ENCODE measurements at places on chromosomes 16 and 17.

DNA sequence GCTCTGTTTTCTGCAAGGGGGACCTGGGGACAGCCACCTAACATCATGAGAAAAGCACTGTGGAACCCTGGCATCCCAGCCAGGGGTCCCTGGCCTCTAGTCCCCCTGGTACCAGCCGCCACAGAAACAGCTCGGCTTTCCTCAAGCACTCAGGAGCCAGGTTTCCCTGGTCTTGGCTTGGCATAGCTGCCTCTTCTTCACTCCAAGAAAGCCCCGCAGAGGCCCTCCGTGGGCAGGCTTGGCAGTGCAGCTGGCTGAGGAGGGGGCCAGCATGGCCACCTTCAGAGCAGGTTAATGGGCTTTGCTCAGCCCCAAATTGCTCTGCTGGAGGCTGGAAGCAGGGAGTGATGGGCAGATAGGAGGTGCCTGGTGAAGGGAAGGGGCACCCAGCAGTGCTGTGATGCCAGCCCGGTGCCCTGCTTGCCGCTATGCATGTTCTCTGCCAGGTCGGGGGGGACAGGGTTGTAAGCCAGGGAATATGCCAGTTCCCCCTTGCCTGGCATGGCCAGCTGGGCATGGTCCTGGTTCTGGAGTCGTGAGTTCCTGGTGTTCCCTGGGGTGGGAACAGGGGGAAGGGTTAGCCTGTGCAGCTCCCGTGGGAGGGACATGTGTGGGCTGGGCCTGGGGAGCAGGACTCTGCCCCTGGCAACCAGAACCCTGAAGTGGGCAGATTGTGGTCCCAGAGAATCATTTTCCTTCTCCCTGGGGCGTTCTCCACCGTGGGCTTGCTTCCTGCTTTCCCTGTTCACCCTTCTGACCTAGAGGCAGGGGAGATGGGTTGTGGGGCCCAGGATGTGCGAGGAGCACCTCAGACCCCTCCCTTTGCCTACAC is 3.2 kb downstream of the ANKRD13B start:
- no peak for DNase-seq

DNA sequence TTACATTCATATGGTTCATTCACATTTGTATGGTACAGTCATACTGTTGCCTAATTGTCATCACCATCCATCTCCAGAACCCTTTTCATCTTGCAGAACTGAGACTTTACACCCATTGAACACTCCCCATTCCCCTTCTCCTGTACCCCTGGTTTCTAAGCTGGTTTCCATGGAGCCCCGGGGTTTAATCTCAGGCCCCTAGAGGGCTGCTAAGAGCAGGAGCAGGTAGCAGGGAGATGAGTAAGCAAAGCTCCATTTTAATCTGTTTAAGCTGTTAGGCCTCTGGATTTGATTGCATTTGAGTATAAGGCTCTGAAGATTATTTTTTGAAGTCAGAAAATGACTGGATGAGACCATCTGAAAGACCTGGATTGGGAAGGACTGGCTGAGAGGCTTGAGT is 68.5 kb upstream of the RPL38 start:
- no peak for DNase-seq

DNA sequence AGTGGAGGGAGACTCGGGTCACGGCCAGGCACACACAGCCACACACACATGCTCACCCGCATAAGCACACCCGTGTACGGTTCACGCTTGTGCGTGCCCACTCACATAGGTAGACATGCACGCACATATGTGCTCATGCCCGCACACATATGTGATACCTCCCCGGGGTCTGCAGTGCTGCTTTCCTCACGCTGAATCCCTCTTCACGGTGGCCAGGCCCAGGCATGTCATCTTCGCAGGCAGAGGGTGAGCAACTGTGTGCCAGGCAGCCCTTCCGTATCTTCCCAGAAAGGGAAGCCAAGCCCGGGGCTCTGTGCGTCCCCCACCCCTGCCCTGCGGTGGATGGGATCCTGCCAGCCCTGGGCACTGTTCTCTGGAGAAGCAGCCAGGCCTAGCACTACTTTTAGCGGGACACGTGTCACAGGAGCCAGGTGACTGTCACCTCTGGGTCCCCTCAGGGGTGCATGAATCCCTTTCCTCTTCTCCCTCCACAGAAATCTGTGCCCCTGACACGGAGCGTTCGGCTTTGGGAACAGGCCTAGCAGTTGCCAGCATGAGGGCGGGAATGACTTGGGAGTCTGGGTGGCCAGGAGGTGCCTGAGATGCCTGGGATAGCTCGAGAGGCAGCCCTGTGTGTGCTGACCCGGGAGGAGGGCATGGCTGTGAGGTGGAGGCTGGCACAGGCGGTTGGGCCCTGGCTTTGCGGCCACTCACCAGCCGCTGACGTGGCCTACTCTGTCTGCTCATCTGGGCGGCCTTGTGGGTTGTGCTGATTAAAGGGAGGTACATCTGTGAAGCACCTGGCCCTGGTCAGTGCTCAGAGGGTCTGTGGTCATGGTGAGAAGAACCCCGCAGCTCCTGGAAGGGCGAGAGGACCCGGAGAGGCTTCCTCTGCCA is 47.5 kb downstream of the BAIAP2 start:
- DNase-seq = no peak

DNA sequence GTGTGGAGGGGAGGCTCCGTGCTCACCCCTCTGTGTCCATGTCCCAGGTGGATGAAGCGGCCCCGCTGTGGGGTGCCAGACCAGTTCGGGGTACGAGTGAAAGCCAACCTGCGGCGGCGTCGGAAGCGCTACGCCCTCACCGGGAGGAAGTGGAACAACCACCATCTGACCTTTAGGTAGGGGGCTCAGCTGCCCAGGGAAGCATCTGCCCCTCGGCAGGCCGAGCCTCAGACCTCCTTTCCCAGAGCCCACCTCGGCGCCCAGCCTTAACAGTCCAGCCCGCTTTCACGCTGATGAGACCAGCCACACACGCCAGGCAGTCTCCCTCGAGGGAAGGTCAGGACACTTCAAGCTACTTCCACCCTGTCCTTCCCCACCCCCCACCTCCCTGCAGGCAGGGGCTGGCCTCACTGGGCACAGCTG is 12.7 kb downstream of the MMP15 start:
- DNase-seq = no peak

- DNase-seq = no peak
Measured at GRCh38 chr17:45307290-45308015, 9.4 kb downstream of the MAP3K14 start.

DNA sequence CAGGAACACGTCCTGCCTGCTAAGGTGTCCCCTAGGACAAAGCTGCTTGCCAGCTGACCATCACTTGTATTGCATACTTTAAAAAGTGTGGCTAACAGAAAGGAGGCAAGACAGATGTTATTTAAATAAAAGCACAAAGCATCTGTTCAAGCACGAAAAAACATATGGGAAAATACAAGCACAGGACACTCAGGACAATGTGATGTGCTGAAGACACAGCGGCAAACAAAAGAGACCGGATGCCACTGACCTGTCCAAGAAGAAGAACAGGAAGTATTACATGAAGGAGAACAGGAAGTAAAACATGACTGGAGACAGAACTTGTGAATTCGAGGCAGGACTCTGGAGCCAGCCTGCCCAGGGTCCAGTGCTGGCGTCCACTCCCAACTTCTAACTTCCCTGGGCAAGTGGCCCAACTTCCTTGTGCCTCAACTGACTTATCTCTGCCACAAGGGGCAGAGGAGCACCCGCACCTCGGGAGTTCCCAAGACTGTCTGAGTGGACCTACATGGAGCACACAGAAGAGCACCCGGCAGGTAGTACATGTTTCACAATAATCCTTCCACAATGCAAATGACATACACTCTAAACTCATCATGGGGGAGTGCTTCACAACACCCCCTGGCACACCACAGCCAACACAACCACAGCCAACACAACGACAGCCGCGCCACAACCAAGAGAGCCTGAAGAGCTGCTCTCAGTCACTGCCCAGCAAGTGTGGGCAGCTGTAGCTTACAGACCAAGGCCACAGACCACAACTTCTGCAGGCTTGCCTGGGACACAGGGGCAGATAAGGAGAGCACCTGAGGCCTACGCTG is 36.6 kb downstream of the ANKRD11 start:
- no peak for DNase-seq

DNA sequence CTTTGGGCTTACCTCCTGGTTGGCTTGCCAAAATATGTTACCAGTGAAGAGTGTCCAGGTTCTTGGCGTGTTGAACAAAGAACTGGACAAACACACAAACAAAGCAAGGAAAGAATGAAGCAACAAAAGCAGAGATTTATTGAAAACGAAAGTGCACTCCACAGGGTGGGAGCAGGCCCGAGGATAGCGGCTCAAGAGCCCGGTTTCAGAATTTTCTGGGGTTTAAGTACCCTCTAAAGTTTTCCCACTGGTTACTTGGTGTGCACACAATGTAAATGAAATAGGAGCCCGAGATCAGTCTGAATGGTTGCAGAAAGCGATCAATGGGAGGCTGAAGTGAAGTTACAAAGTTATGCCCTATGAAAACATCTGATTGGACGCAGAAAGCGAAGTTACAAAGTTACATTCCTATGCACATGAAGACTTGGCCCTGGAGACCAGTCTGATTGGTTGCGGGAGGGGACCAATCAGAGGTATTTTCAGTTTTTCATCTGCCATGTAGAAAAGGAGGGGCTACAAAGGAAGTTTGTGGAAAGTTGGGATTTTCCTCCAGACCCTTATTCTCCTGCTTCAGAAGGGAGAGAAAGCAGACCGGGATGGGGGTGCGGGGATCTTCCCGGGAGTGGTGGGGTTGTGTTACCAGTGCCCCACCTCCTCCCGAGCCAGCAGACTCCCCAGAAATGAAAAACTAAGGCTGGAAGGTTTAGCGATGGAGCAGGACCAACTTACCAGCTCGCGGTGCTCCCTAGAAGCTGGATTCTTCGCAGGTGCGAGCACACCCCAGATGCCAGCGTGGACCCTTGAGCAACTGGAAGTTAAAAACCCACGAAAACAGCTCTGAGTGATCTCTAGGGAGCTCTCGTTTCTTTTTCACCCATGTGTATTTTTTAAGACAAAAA is at the start of gene SLFN12:
Gene SLFN12 (minus strand): TSS at position 325 of the 899 bp plus-strand sequence. CDS start 9,472 bp downstream, outside the sequence.
- DNase-seq = no peak

All from GM19239 (cell line).